Stimulated activated CD4-positive, alpha-beta T cell treated with anti-CD3 and anti-CD28 coated beads, Interleukin-15, amount 100 ng/mL, for 48 hours (primary cell): ENCODE measurements at places on chromosomes 2 and 18.

DNA sequence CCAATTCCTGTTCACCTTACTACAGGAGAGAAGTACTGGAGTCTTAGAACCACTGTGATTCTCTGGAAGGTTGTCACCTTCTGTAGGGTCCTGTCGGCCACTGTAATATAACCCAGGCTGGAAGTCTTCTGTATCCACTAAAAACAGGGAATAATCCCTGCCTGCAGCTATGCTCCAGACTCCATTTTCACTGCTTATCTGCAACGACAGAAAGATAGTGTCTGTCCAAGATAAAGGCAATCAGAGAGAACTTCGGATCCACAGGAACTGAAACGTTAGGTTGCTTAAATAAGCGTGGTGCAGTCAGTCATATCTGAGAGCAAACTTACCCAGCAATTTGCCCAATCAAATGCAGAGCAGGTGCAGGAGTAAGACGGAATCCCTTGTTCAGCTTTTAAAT lies 34.2 kb downstream of the ALS2 start:
- no peak for DNase-seq

GRCh38 chr2:121291251-121291580 lies 6.2 kb upstream of the TFCP2L1 start:
- DNase-seq: no peak

- no peak for DNase-seq
Measured at GRCh38 chr2:197209742-197210408, 100.7 kb downstream of the ANKRD44 start.

GRCh38 chr2:160367887-160368286 lies 125.7 kb downstream of the RBMS1 start:
- DNase-seq: peak; percentile 12

GRCh38 chr2:69641887-69642708 lies 1.4 kb downstream of the AAK1 start:
- DNase-seq: no peak

GRCh38 chr2:50748671-50749070 lies 283.3 kb downstream of the NRXN1 start:
- DNase-seq: no peak

DNA sequence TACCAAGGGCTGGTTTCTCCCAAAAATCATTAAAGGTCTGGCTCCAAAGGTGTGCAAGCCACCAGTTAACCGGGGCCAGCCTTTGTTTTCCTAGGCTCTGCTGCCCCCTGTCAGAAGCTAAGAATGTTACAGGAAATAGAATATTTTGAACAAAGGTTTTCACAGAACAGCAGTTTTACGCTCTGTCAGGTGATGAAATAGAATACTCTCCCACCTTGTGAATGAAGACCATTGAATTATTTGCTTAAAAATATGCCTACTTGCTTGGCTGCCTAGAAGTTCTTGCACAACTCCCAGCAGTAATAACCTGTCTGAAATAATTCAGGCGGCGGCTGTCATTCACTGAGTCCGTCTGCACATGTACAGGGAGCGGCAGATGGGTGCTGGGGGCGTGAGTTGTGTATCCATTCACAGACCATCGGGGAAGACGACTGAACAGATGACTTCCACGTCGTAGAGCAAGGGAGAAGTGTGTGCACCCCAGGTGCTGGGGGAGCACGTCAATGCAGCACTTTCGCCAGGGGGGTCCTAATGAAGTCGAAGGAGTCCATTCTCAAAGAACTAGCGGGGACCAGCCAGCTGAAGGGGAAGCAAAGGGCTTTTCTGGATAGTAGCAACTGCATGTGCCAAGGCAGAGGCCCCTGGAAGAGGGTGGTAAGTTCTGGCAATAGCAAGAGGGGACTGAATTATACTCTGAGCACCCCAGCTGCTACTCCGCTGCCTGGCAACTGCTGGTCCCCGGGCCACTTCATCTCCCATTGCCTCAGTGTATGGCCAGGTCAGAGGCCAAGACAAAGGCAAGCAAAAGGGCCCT lies 56.1 kb downstream of the SF3B1 start:
- no peak for DNase-seq

- no peak for DNase-seq
Measured at GRCh38 chr2:54512663-54513362, 56.7 kb downstream of the SPTBN1 start.

- DNase-seq: no peak
Measured at GRCh38 chr2:37892436-37893114, 32.5 kb upstream of the RMDN2 start.

DNA sequence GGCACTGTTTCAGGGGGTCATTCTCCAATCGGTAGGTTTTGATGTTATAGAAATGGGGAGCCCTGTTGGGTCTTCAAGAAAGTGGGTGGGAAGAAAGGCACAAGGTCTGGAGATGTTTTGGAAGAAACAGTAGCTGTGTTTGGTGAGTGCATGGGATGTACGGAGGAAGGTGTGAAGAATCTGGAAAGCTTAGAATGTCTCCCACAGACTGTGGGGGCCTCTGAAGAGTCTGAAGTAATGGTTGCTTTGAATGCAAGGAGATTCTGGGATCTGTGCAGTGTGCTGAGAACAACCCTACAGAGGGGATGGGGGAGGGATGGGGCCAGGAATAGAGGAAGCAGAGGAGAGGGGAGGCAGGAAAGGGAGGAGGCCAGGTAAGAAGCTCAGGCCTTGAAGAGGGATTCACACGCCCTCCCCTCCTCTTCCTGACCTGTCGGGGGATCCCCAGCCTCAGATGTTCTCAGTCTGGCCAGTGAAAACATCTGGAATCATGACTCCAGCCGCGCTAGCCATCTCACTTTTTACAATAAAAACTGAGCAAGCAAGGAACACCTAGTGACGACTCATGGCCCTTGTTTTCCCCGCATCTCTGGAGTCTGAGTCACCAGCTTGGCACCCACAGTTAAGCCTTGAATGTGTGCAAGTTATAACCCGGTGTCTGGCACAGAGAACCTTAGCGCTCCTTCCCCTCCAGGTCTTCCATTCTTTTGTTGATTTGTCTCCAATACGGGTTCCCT lies 74.2 kb downstream of the SH3BP4 start:
- DNase-seq: no peak

- no peak for DNase-seq
Measured at GRCh38 chr2:101329026-101329425, 20.5 kb upstream of the RNF149 start.

GRCh38 chr2:25336383-25336841 lies 5.3 kb downstream of the DNMT3A start:
- no peak for DNase-seq

- DNase-seq: no peak
Measured at GRCh38 chr2:173254659-173255058, 100.0 kb upstream of the CDCA7 start.

GRCh38 chr2:178674122-178674521 lies 133.1 kb downstream of the TTN start:
- DNase-seq: no peak
